ENCODE measurements at places on chromosomes 7 and 10. TPM values are rescaled to one million over a fixed set of nuclear protein-coding genes. Genes with fewer than 3 reads are reported as not detected.

GRCh38 chr7:2792856-2793487 is 51.1 kb downstream of the GNA12 start:
- DNase-seq, result peak; percentile 63

GRCh38 chr7:146206270-146206669 is 89.7 kb downstream of the CNTNAP2 start:
- DNase-seq, result no peak

EBLN1 gene
- not detected for polyA plus RNA-seq

DNA sequence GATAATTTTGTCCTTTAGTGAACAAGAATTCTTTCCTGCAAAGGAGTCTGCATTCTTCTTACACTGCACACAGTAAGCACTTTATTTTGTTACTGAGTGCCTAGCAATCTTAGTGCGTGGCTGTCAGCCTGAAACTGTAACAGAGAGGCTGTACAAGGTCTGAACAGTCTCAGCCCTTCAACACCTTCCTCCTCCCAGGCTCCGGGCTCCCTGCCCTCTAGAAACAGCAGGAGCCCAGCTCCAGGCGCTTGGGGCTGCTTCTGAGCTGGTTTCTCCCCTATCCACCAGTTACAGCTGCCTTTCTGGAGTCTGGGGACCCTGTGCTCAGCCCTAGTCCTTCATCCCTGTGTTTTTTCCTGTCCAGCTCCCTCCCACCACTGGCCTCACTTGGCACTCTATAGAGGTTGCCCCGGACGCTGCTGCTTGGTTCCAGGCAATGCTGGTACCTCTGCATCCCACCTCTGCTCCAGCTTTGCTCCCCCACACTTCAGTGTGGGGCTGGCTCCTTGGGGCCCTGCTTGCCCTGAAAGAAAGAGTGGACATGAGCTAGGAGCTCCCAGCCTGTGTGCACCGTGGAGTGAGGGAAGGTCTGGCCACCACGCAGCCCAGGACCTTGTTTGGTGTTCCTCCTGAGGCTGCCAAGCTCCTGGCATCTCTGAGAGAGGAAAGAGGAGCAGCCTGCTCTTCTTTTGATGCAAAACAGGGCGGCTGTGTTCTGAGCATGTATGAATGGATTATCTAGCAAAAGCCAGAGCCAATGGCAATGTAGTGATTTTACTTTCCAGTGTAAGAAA is 251.2 kb upstream of the GRB10 start:
- DNase-seq, result no peak

- DNase-seq, result no peak
Observed at GRCh38 chr7:889025-889390, 12.7 kb downstream of the GET4 start.

DNA sequence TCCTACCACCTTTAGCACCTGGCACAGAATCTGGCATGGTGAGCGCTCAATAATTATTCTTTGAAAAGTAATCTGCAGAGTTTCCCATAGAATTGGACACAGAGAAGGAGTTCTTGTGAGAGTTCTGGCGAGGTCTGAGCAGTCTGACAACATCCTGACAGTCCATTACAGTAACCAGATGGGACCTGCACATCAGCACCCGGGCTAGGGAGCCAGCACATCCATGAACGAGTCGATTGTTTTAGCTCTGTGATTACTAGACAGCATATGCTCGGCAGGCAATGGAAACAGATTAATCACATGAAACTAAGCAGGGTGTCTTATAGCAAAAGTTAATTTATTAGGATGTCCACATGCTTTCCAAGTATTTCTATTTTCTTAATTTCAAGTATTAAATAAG is 96.7 kb downstream of the SEMA3D start:
- no peak for DNase-seq

- DNase-seq, result no peak
Observed at GRCh38 chr10:44636625-44637024, 251.7 kb upstream of the CXCL12 start.

DNA sequence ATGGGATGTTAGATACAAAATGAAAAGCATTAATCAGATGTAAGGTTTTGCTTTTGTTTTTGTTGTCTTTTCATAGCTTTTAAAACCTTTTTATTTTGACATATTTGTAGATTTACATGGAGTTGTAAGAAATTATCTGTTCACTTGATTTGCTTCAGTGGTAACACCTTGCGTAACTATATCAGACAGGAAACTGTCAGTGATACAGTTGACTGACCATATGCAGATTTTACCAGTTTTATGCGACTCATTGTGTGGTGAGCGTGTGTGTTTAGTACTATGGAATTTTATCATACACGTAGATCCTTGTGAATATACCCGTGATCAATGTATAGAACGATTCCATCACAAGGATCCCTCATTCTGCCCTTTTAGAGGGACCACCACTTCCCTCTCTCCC is 701.4 kb downstream of the SUGCT start:
- no peak for DNase-seq

LIPN gene
- polyA plus RNA-seq, result not detected

GRCh38 chr7:151368136-151368571 is 26.5 kb downstream of the NUB1 start:
- peak; percentile 90 for DNase-seq

SFTPA1 gene
- 22.6 TPM for polyA plus RNA-seq

DNA sequence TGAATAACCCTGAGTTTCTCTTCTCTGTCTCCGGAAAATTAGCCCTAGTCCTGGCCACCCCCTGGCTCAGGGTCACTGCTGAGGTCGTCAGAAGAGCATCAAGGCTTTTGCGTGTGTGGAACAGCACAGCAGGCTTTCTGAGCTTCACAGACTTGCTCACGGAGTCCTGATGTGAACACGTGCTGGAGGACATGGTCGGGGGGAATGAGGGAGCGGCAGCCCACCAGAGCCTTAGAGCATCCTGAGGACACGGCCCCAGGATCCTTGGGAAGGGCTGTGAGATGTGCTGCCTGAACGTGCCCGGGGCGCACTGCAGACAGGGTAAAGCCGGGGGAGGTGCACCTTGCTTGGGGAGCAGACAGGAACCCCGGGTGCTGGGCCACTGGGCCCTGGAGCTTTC is 28.8 kb downstream of the TMEM120A start:
- DNase-seq, result no peak

Data from left lung (tissue), 14 donors.